ENCODE measurements at places on chromosomes 12 and 14. TPM values are rescaled to one million over a fixed set of nuclear protein-coding genes. Genes with fewer than 3 reads are reported as not detected.

GRCh38 chr14:23550812-23551265 is 726 bp downstream of the ZFHX2 start:
- DNase-seq, result no peak

DNA sequence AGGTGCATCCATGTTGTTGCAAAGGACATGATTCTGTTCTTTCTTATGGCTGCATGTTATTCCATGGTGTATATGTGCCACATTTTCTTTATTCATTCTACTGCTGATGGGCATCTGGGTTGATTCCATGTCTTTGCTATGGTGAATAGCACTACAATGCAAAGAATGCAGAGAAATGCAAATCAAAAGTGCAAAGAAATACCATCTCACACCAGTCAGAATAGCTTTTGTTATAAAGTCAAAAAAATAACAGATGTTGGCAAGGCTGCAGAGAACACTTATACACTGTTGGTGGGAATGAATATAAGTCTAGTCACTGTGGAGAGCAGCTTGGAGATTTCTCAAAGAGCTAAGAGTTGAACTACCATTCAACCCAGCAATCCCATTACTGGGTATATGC is 99.2 kb downstream of the DHRS2 start:
- DNase-seq, result no peak

The ALX1 gene
- polyA plus RNA-seq, result not detected

The SLCO1B1 gene
- polyA plus RNA-seq, result not detected

The CEBPE gene
- polyA plus RNA-seq, result not detected

GRCh38 chr12:50579757-50580267 is 75.0 kb downstream of the DIP2B start:
- DNase-seq, result no peak

DNA sequence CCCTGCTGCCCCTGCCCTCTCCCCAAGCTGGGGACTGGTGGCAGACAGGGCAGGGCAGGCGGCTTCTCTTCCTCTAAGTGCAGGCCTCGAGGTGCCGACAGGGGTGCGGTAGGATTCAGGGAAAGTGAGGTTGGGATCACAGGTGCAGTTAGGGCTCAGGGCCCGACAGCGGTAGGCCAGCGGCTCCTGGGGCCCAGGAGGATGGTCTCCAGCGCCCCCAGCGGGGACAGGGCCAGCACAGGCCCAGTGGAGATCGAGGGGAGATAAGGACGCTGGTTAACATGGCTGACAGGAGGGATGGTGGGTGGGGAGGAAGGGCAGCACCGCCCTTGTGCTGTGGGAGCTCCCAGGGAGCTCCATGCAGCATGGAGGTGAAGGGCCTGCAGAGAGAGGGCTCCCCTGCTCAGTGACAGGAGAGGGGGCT is 935 bp upstream of the CRIP1 start:
- DNase-seq, result no peak

DNA sequence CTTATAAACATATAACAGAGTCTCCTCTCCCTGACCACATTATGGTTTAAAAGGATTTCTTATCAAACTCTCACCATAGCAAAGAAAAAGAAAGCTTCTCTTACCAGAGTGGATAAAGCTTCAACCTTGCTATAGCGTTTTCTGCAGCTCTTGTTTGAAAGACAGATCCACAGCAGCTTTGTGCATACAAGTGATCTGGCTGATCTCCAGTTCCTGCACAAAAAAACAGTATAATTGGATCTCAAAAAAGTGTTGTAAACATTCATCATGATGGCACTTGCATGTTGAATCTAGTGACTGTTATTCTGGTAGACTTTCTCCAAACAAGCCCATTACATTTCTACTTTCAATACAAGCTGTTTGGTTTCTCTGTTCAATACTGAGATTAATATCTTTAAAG is 178.9 kb upstream of the MGAT4C start:
- DNase-seq, result no peak

- DNase-seq, result no peak
These were observed 9.4 kb downstream of the GCH1 start for GRCh38 chr14:54893151-54893760.

- no peak for DNase-seq
These were observed 242.5 kb downstream of the ZFP36L1 start for GRCh38 chr14:68550338-68550715.

- no peak for DNase-seq
These were observed 270.6 kb downstream of the TTC8 start for GRCh38 chr14:89095036-89095435.

DNA sequence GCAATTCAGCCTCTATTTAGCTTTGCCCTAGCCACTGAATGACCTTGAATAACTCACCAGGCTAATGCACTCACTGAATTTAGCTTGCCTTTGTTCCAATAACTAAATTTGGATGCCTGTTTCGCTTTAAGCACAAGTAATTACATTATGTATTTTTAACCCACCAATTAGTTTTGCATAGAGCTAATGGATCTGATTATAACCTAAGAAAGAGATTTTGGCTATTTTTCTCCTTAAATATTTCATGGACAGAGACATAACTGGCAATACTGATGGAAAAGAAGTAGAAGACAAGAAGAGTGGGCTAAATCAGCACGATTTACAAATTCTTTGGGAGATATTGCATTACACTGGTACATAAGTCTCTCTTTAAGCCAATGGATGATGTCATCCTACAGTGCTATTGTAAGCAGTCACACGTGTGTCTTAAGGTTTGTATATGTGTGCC is 85.7 kb downstream of the AKAP6 start:
- DNase-seq, result no peak

GRCh38 chr14:95222870-95223398 is 65.6 kb upstream of the DICER1 start:
- DNase-seq, result no peak

- DNase-seq, result no peak
These were observed 165.0 kb downstream of the SRGAP1 start for GRCh38 chr12:64009321-64010068.

DNA sequence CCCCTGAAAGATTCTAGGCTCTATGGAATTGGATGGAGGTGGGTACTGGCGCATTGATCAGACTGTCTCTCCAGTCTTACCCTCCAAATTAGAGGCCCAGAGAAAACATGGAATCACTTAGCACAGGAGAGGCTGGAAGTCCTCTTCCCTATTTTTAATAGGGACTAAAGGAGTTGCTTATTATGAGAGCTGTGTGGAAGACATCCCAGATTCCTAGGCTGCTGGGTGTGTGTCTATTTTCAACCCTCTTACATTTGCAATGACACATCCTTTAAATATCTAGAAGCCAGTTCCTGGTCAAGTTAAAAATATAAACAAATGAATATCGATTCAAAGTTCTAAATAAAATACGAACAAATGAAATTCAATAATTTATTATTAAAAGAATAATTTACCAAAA is 58.3 kb upstream of the ARID2 start:
- peak; percentile 62 for DNase-seq

The KCNK10 gene
- not detected for polyA plus RNA-seq

The PXMP2 gene
- 19.4 TPM for polyA plus RNA-seq

- peak; percentile 73 for DNase-seq
These were observed 7.5 kb downstream of the HEBP1 start for GRCh38 chr12:12992418-12993130.

DNA sequence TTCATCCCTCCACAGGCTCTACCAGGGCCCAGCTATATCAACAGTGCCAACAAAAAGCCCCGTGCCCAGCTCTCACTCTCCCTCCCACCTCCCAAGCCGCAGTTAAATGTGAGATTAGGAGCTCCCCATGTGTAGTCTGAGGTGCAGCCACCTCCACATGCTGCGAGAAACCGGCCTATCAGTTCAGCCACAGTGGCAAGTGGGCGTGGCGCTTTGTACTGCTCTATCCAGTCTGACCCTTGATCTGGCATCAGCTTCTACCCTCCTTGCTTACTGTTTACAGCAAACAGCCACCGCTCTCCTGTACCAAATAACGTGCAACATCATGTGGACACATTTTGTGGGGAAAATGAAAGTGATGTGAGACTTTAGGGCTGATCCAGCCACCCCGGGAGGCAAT is 1.7 kb downstream of the PLEK2 start:
- no peak for DNase-seq

The ANKS1B gene
- 0.27 TPM for polyA plus RNA-seq

The UNC79 gene
- polyA plus RNA-seq, result 0.02 TPM

DNA sequence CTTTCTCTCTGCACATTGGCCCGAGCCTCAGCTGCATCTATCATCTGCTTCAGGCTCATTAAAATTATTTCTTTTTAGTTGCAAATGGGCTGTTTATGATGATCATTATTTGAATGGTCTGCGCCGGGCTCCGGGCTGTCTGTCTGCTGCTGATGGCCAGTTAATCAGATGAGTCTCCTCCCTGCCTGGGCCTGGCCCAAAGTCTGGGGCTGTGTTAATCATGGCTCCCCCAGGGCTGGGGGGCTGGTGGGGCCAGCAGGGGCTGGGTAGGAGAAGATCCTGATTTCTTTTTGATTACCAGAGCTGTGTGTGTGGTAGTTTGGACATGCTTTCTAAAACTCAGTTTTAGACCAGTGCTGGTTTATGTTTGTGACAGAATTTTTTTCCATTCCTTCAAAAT is 159.1 kb downstream of the PHETA1 start:
- DNase-seq, result no peak

DNA sequence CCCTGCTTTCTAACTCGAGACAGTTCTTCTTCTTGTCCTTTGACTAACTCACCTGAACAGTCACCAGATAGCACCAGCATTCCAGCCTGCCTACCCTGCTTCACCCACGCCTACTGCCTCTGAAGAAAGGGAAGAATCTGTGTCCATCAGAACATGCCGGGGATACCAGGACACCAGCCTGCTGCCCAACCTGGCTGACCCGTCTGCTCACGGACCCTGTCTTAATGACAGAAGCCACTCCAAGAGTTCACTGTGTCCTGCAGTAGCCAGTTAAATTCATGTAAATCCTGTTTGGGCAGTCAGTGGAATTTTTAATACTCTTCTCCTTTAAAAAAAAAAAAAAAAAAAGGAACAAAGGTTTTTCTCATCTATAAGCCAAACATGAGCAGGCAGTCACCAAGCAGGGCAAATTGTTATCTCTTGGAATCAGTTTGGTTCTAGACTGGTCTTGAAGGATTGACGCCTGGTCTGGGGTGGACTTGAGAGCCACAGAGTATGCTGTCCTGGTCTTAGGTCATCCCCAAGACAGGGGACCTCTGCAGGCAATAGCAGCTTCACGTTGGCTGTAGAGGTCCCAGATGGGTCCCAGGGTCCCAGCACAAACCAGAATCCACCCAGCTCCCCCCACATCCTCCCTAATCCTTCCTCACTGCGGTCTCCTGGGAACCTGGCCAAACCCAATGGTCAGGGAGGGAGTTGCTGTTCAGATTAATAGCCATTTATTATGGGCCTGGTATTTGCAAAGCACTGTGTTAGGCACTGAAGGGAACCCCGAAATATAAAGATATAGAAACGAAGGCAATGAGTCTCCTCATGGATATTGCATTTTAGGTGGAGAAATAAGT is 181.1 kb upstream of the HIF1A start:
- DNase-seq, result no peak

The ERP27 gene
- polyA plus RNA-seq, result 0.93 TPM

DNA sequence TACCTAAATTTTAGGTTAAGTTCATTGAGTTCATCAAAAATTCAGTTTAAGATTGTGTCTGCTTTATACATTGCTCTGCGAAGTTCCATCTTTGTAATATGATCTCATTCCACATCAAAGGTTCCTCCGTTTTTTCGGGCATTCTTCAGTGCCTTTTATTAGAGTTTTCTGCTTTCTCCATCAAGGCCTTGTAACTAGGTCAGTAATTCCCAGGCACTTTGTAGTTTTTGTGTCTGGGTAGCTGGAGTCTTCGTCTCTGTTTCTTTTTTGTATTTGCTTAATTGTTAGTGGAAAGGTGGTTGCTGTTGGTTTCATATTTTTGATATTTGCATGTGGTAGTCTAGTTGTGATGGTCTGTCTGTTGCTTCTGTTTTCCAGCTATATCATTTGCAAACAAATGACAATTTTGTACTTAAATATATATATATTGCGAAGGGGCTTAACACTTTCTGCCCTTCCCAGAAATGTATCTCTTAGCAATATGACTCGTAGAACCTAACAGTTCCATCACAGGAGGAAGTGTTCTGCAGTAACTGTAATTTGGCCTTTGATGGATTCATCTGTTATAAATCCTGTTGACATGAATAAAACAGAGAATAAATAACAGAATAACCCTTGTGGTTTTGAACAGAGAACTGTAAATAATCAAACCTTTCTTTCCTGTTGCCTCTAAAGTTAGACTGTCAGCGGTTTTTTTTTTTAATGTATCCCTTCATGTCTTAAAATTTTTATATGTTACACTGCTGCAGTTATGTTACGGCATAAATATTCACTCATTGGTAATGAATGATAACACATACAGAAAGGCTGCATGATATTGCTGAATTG is 88.4 kb upstream of the DYNC1H1 start:
- DNase-seq, result no peak

- DNase-seq, result peak; percentile 70
These were observed 57.8 kb downstream of the GPR135 start for GRCh38 chr14:59407246-59408010.

The CIDEB gene
- polyA plus RNA-seq, result 0.98 TPM

- no peak for DNase-seq
These were observed 178.6 kb downstream of the ADGRD1 start for GRCh38 chr12:131132118-131132892.

The MAP4K5 gene
- polyA plus RNA-seq, result 8.8 TPM

The LHX5 gene
- polyA plus RNA-seq, result not detected

- no peak for DNase-seq
These were observed 23.1 kb upstream of the STRAP start for GRCh38 chr12:15859116-15859515.

DNA sequence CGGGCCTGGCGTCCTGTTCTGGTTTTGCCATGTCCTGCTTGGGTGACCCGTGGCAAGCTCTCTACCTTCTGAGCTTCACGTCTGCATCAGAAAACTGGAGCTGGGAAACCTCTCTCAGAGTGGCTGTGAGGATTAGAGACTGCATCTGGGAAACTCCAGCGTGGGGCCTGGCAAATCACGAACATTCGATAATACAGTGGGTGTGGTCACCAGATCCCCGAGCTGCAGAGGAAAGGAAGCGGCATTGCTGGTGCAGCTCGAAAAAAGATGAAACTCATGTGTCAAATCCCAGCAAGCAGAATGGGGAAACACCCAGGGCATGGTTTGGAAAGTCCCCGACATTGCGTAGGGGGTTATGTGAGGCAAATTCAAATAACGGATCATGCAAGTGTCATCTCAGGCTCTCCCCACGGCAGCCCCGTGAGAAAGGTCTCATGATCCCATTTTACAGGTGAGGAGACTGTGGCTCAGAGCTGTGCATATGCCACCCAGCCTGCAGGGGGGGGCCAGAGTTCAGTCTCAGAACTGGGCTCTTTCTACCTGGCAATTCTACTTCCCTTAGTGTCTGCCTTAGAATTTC is 98.1 kb upstream of the VRK1 start:
- no peak for DNase-seq

The PLEK2 gene
- polyA plus RNA-seq, result 3.1 TPM

DNA sequence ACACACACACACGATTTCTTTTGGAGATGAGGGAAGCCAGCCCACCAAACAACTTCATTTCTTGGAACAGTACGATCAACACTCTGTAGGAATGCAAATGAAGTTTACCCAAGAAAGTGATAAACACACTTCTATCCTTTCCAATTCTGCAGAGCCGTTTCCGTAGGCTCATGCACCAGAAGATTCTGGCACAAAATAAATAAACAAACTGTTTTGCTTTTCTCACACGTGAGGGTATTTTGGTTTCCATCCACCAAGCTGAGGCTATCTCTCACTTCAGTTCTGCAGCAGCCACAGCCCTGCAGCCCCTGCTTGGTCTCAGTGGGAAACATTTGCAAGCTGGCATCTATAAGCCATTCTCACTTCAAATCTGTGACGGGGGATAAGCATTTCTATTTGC is 15.3 kb upstream of the TSPAN11 start:
- DNase-seq, result no peak

GRCh38 chr12:132648616-132649225 is 30.1 kb downstream of the P2RX2 start:
- no peak for DNase-seq
